ENCODE measurements at places on chromosomes 1 and 21. TPM values are rescaled to one million over a fixed set of nuclear protein-coding genes. Genes with fewer than 3 reads are reported as not detected.

The NFIA gene
- total RNA-seq: 8.0 TPM

GRCh38 chr1:205926213-205926612, 17.0 kb downstream of the SLC26A9 start:
- peak; percentile 32 for DNase-seq
- H3K27ac ChIP-seq: peak overlapping the region; percentile 58
- H3K4me3 ChIP-seq: no peak overlapping the region
- H3K36me3 ChIP-seq: no peaks in the 10 kb centered on the region
- H3K4me1 ChIP-seq: peaks cover 8% of the 10 kb centered on the region

The CDC42BPA gene
- total RNA-seq: 77.8 TPM

GRCh38 chr1:100428160-100428559, 75.9 kb downstream of the CDC14A start:
- H3K36me3 ChIP-seq: no peaks in the 10 kb centered on the region
- DNase-seq: no peak
- no peaks in the 10 kb centered on the region for H3K4me1 ChIP-seq
- no peak overlapping the region for H3K27ac ChIP-seq
- no peaks in the 10 kb centered on the region for H3K27me3 ChIP-seq

- no peaks in the 10 kb centered on the region for H3K27me3 ChIP-seq
- no peak for DNase-seq
- no peaks in the 10 kb centered on the region for H3K36me3 ChIP-seq
- H3K4me3 ChIP-seq: no peak overlapping the region
- no peak overlapping the region for H3K27ac ChIP-seq
These were observed 5.0 kb upstream of the CHML start for GRCh38 chr1:241645199-241645598.

The CFAP107 gene
- total RNA-seq: not detected

GRCh38 chr1:19979494-19979977, at the start of gene PLA2G2A:
TSS of gene PLA2G2A (minus strand) at chr1:19979618. CDS start at chr1:19978773, 845 bp downstream.
- DNase-seq: no peak
- no peak within 1 kb of the TSS for H3K27ac ChIP-seq
- no peak within 1 kb of the TSS for H3K4me3 ChIP-seq
- H3K27me3 ChIP-seq: peaks cover 47% of the 10 kb centered on the region

- DNase-seq: no peak
- no peaks in the 10 kb centered on the region for H3K27me3 ChIP-seq
- H3K27ac ChIP-seq: no peak overlapping the region
- no peaks in the 10 kb centered on the region for H3K36me3 ChIP-seq
These were observed 288.5 kb upstream of the POU3F1 start for GRCh38 chr1:38334930-38335592.

DNA sequence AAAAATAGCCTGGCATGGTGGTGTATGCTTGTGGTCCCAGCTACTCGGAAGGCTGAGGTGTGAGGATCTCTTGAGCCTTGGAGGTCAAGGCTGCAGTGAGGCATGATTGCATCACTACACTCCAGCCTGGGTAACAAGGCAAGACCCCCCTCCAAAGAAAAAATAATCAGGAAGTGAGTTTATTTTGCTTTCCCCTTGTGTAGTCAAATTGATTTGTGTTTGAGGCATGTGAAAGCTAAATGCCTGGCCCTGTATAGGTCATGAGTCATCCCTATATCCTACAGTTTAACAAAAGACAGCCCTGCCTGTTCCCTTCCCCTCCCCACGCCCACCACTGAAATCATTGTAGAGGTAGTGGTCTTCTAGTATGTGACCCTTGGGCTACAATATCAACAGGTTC, 241.4 kb upstream of the JUN start:
- no peaks in the 10 kb centered on the region for H3K36me3 ChIP-seq
- H3K27me3 ChIP-seq: no peaks in the 10 kb centered on the region
- no peak overlapping the region for H3K4me3 ChIP-seq
- peak; percentile 34 for DNase-seq
- H3K27ac ChIP-seq: peak overlapping the region; percentile 69
- peaks cover 44% of the 10 kb centered on the region for H3K4me1 ChIP-seq

The PLXNA2 gene
- total RNA-seq: 2.7 TPM

GRCh38 chr1:66033781-66034180, 241.1 kb downstream of the PDE4B start:
- no peak overlapping the region for H3K4me3 ChIP-seq
- H3K36me3 ChIP-seq: no peaks in the 10 kb centered on the region
- H3K27ac ChIP-seq: no peak overlapping the region
- no peaks in the 10 kb centered on the region for H3K4me1 ChIP-seq
- peak; percentile 71 for DNase-seq
- no peaks in the 10 kb centered on the region for H3K27me3 ChIP-seq

DNA sequence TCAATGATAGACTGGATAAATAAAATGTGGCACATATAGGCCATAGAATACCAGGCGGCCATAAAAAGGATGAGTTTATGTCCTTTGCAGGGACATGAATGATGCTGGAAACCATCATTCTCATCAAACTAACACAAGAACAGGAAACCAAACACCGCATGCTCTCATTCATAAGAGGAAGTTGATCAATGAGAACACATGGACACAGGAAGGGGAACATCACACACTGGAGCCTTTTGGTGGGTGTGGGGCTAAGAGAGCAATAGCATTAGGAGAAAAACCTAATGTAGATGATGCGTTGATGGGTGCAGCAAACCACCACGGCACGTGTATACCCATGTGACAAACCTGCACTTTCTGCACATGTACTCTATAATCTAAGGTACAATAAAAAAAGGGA, 883.4 kb upstream of the PRMT6 start:
- no peak overlapping the region for H3K4me3 ChIP-seq
- no peak overlapping the region for H3K27ac ChIP-seq
- H3K4me1 ChIP-seq: no peaks in the 10 kb centered on the region
- DNase-seq: no peak

- no peaks in the 10 kb centered on the region for H3K36me3 ChIP-seq
- H3K4me1 ChIP-seq: no peaks in the 10 kb centered on the region
- H3K4me3 ChIP-seq: no peak overlapping the region
These were observed 17.4 kb downstream of the DNM3 start for GRCh38 chr1:171858696-171859095.

DNA sequence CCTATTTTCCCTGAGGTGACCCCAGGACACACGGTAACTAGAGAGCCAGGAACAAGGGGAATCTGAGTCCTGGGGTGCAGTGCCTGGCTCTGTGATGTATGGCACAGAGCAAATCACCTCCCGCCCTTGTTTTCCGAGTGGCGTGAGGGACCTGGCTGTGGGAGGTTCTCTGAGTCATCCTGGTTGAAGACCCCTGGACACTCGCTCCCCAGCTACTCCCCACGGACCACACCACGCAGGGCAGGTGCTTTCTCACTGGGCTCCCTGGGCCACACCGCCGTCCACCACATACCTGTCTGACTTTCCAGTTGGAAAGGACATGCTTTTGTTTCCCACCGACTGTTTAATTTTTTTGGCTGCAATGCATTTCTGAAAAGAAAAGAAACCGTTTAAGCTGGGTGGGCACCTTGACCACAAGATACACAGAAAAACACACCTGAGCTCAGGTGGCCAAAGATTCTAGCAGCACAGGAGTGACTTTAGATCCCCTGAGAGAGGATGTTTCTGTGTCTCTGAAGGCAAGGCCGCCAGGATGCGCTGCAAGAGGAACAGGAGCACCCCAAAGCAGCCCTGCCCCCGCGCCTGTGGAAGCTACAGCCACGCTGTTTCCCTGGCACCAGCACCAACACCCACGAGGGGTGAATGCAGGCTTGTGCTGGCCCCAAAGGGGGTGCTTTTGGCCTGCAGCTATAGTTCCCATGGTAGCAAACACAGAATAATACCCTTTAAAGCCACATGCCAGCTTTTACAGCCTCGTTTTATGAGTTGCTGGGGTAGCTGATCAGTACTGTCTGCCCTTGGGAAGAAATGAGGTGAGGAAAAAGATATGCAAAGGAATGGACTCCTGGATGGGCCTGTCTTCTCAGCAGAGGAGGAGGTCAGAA, 8.1 kb upstream of the SRM start:
- H3K27ac ChIP-seq: no peak overlapping the region
- peaks cover 5% of the 10 kb centered on the region for H3K4me1 ChIP-seq
- H3K4me3 ChIP-seq: no peak overlapping the region

GRCh38 chr21:44940116-44940631, 345 bp downstream of the SLX9 start:
- peak; percentile 84 for DNase-seq
- peak overlapping the region; percentile 72 for H3K27ac ChIP-seq
- H3K4me1 ChIP-seq: peaks cover 16% of the 10 kb centered on the region
- no peaks in the 10 kb centered on the region for H3K27me3 ChIP-seq
- H3K36me3 ChIP-seq: peaks cover 18% of the 10 kb centered on the region
- peak overlapping the region; percentile 88 for H3K4me3 ChIP-seq

DNA sequence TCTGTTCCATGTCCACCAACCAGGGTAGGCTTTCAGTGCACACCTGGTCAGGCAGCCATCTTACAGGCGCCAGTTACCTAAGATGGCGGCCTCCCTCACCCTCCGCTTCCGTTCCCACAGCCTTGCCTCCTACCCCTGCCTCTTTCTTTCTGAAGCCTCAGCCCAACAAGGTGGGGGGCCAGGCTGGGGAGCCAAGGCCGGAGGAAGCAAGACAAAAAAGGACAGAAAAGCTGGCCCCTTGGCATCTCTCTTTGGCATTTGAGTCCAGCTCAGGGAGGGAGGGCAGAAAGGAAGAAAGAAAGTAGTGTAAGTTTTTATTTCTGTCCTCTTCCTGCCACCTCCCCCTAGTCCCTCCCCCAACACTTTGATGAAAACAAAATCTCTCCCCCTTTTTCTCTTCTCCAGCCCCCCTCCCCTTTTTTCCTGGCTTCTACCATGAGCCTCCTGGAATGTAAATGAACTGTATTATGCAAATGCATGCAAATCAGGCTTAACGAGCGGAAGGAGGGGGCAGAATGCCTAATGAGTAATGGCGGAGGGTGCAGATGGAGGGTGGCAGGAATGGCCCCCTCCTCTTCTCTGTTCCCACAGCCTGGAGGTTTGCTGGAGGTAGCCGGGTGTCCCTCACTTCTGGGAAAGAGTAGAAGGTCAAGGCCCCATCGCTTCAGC, 43.8 kb downstream of the RHBG start:
- H3K27me3 ChIP-seq: peaks cover 49% of the 10 kb centered on the region
- no peak for DNase-seq
- no peaks in the 10 kb centered on the region for H3K4me1 ChIP-seq
- H3K4me3 ChIP-seq: no peak overlapping the region
- no peaks in the 10 kb centered on the region for H3K36me3 ChIP-seq
- H3K27ac ChIP-seq: no peak overlapping the region

The AJAP1 gene
- 0.29 TPM for total RNA-seq

The OR2L5 gene
- total RNA-seq: not detected

DNA sequence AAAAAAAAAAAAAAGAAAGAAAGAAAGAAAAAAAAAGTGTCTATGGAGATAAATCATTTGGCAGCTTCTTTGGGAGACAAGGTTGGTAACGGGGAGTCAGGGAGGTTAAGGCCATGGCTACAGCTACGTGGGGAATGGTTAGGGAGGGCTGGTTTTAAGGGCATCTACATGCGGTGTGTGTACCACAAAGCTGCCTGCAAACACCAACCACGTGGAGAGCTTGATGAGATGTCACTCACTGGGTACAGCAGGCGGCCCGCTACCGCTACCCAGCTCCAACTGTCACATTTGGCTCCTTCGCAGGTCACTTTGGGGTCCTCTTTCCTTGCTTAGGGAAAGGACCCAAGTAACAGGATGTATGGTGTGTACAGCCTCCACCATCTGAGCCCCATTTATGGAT, 4.2 kb downstream of the NPPB start:
- H3K36me3 ChIP-seq: no peaks in the 10 kb centered on the region
- peaks cover 28% of the 10 kb centered on the region for H3K27me3 ChIP-seq
- H3K27ac ChIP-seq: no peak overlapping the region
- peak; percentile 29 for DNase-seq

DNA sequence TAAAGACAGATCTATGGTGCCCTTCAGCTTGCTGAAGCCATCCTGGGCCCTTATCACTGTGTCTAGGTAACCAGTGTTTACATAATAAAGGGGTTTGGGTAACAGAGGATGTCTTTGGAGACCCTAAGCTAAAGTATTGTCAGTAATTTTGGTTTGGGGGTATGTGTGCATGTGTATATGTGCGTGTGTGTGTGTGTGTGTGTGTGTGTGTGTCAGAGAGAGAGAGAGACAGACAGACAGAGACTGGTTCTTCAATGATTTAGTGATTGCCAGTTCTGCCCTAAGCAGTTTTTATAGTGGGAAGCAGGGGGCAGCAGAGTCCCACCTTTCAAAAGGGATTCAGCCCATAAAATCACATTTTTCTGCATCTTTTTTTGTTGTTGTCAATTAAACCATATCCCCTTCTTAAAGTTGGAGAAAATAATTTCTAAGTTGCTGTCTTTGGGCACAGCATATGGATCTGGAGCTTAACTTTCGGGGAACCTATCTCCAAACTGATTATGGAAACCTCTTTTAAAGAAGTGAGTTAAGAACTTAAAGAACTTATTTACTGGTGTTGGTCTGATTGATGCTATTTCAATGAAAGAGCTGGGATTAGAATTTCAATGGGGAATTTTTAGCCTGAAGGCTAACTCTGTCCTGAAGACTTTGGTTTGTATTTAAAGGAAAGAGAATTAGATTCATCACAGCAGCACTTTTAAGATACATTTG, 51.1 kb downstream of the ZNF326 start:
- no peaks in the 10 kb centered on the region for H3K36me3 ChIP-seq
- H3K4me1 ChIP-seq: no peaks in the 10 kb centered on the region
- H3K27me3 ChIP-seq: peaks cover 3% of the 10 kb centered on the region

The OR10Z1 gene
- not detected for total RNA-seq

The IL22RA1 gene
- under 0.01 TPM for total RNA-seq

DNA sequence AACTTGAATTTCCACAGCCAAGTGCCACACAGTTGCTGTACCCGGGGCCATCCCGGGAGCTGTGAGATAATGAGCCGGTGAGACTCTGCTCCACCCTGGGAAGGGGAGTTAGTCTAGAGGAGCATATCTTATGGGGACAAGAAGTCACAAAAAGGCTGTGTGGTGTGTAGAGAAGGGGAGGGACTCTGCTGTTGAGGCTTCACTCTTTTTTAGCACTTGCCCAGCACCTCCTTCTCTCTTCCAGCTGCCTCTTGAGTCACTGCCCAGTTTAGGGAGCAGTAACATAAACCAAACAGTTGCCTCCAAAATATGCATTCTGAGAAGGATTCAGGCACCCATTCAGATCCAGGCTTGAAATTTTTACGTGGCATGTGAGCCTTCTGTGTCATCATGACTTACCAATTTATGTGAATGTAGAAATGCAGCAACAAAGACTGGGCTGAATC, 744 bp upstream of the WDR26 start:
- peaks cover 37% of the 10 kb centered on the region for H3K4me1 ChIP-seq
- H3K27ac ChIP-seq: peak overlapping the region; percentile 98
- no peaks in the 10 kb centered on the region for H3K27me3 ChIP-seq
- H3K4me3 ChIP-seq: peak overlapping the region; percentile 95
- H3K36me3 ChIP-seq: no peaks in the 10 kb centered on the region

DNA sequence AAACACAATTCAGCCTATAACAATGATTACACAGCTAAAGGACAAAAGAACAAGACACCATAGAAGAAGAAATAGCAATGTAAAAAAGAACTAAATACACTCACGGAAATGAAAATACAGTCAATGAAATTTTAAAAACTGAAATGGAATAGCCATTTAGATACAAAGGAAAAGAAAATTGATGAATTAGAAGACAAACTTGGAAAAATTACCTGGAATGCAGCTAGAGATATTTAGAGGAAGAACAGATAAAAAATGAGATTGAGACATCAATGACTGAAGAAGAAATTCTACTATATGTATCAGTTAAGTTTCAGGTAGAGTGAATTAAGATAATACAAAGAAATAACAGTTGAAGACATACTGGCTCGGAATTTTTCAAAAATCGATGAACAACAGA, 430.4 kb upstream of the NR5A2 start:
- H3K4me1 ChIP-seq: no peaks in the 10 kb centered on the region
- H3K4me3 ChIP-seq: no peak overlapping the region
- no peak for DNase-seq
- no peaks in the 10 kb centered on the region for H3K27me3 ChIP-seq
- no peak overlapping the region for H3K27ac ChIP-seq
- no peaks in the 10 kb centered on the region for H3K36me3 ChIP-seq

Measured in osteoblast (primary cell).